ENCODE measurements at places on chromosomes 2 and 18.

DNA sequence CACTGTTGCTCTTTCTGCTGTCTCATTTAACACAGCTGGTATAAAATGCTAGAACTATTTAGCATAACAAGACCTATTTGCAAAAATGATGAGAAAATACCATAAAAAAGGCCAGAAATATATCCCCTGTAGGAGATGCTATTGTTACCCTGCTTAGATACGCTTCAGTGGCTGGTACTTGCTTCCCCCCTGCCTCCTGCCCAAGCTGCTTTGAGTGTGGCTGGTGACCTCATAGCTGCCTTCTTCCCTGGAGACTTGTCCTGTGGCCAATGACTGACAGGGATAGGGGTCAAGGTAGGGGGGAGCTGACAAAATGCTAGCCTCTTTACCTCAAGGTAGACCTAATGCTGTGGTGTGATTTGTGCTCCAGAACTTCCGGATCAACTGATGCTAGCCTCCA, 150.2 kb upstream of the ZEB2 start:
- no peak for DNase-seq

- DNase-seq, result no peak
Observed at GRCh38 chr18:67135981-67136380, 380.5 kb downstream of the DSEL start.

- DNase-seq, result no peak
Observed at GRCh38 chr2:120949957-120950590, 214.4 kb downstream of the GLI2 start.

- no peak for DNase-seq
Observed at GRCh38 chr2:236122236-236122635, 46.0 kb downstream of the GBX2 start.

GRCh38 chr2:71129902-71130151, 202 bp downstream of the MCEE start:
- peak; percentile 34 for DNase-seq

DNA sequence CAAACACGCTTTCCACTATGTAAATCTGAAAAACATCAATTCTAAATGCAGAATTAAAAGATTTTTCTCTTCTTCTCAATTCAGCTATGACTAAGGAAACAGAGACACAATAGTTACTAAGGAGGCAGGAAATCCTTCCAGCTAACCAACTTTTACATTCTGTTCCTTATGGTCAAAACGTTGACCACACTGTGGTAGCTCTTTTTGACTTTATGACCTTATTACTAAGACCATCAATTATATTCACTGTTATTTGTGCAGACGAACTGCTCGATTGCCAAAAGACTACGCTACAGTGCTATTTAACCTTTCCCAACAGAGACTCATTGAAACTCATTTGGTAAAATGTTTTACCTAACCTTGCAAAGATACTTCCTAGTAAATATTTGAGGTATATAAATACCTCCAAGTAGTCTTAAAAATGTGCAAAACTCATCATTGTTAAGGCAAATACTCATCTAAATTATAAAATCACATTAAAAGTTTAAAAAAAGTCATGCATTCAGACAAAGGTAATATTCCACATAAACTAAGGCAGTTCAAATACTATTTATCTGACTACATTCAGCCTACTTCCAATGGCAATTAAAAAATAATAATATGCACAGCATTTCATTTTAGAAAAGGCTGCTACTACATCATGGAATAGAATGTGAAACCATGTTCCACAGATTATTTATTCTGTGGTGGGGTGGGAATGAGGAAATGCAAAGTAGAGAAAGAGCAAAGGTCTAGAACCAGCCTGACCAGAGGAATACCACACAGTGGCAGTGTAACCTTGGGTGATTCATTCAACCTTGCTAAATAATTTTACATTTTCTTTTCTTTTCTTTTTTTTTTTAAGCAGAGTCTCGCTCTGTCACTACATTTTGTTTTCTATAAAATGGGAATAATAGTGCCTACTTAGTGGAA, 139.9 kb downstream of the THADA start:
- DNase-seq, result no peak

GRCh38 chr2:217923007-217923686, 79.6 kb downstream of the TNS1 start:
- DNase-seq, result no peak

GRCh38 chr2:237567276-237568029, 1.1 kb downstream of the PRLH start:
- DNase-seq, result no peak

DNA sequence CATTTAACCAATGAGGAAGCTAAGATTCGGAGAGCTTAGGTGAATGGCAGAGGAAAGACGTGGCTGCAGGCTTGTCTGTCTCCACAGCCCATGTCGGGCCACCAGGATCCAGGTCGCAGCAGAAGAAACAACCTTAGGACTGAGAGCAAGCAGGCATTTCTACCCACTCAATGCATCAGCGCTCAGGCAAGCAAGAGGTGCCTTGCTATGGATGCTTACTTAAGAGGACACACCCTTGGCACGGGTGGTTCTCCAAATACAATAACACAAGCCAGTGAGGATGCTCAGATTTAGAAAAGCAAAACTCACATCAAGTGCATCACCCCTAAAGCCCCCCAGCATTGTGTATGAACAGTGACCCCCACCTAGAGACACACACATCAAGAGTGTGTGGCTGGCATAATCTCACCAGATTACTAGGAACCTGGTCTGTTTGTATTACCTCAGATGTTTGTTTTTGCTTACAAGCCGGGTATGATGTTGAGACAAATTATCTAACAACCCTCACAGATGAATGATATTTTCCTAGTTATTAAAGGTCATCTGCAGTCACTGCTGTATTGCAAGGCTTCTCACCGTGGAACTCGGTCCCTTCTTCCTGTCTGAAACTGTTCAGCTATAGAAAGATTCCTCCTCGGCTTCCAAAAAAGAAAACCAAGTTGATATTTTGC, 34.2 kb upstream of the NPAS2 start:
- no peak for DNase-seq

GRCh38 chr2:196391149-196391479, 219.7 kb upstream of the STK17B start:
- DNase-seq, result no peak

- no peak for DNase-seq
Observed at GRCh38 chr18:41543815-41544214, 411.2 kb upstream of the PIK3C3 start.

GRCh38 chr2:430291-431040, 142.6 kb upstream of the ALKAL2 start:
- no peak for DNase-seq

GRCh38 chr2:13019781-13020180, 303.0 kb downstream of the TRIB2 start:
- DNase-seq, result no peak

DNA sequence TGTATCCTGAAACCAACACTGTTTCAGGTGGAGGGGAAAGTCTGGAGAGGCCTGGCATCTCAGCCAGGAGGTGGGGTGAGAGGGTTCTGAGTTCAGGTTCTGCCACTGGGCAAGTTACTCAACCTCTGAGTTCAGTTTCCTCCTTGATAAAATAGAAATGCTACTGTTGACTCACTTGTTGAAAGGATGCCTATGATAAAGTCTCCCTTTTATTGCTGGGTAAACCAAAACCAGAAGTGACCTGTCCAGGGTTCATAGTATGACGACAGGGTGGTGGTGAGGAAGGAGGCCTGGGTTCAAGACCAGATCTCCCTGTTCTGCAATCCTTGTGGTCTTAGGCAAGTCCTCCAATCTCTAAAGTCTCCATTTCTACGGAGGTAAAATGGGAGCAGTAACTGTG, 232.7 kb downstream of the PRKCE start:
- DNase-seq, result no peak

All from HuH-7.5 (cell line).